Stimulated activated CD4-positive, alpha-beta T cell treated with anti-CD3 and anti-CD28 coated beads, TNF-alpha, amount 100 ng/mL, for 1 hour (primary cell): ENCODE measurements at places on chromosomes 6 and 20.

- DNase-seq = no peak
Observed at GRCh38 chr6:13425943-13426931, 61.2 kb downstream of the GFOD1 start.

DNA sequence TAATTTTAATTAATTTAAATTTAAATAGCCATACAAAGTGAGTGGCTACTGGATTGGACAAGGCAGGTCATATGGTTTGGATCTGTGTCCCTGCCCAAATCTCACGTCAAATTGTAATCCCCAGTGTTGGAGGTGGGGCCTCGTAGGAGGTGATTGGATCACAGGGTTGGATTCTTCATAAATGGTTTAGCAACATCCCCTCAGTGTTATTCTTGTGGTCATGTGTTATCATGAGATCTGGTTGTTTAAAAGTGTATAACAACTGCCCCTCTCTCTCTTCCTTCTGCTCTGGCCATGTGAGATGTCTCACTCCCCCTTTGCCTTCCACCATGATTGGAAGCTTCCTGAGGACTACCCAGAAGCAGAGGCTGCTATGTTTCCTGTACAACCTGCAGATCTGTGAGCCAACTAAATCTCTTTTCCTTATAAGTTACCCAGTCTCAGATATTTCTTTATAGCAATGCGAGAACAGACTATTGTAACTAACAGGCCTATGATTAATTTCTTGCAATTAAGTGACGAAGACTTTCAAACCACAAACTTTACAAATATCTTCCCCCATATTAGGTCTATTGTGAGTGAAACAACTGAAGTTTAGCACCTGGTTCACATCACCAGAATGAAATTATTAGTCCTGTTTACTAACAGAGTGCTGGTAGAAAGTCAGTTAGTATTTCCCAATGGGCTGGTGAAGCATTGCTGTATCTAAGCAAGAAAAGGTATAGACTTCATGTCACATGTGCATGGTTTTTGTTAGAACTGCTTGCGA lies 60.0 kb upstream of the TNFAIP3 start:
- DNase-seq = no peak

- DNase-seq = no peak
Observed at GRCh38 chr20:60863548-60863947, 388.5 kb upstream of the CDH4 start.

DNA sequence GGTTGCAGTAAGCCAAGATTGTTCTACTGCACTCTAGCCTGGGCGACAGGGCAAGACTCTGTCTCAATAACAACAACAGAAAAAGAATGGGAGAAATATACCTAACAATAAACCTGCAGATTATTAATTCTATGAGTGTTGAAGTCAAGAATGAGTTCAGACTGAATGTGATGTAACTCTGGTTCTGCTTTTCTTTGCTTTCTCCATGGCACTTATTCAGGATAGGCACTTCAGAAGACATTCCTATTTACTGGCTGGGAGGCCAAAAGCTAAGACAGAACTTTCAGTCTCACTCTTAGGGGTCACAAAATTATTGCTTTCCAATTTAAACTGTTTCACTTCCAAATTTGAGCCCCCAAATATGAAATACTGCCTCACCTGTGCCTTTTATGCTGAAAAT lies 15.7 kb upstream of the PRIM2 start:
- DNase-seq = no peak

DNA sequence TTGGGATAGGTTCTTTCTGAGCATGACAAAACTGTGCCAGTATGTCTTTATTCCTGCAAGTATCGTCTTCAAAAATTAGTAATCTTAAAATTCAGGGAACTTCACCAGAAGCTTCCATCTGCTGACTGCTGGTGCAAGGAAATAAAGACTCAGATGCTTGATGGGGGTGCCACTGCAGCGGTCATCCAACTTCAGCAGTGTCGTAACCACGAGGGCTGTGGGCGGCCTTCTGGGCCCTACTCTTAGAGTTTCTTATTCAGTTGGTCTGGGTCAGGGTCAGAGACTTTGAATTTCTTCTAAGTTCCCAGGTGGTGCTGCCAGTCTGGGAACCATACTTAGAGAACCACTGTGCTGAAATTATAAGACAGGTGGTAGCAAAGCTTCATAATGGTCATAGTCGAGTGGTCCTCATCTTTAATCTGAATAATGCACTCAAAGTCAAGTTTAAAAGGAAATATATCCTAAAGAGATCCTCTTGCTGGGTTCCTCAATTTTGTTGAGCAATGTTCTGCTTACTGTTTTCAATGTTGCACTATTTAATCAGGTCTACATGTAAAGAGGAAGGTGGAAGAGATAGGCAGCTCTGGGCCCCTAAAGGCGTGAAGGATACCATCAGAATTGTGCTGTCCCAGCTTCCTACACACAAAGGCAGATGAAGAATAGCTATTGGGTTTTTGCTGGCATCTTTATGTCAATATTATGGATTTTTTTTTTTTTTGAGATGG lies 165.4 kb upstream of the GMDS start:
- DNase-seq = no peak

- DNase-seq = no peak
Observed at GRCh38 chr6:79468587-79468986, 68.6 kb downstream of the LCA5 start.

DNA sequence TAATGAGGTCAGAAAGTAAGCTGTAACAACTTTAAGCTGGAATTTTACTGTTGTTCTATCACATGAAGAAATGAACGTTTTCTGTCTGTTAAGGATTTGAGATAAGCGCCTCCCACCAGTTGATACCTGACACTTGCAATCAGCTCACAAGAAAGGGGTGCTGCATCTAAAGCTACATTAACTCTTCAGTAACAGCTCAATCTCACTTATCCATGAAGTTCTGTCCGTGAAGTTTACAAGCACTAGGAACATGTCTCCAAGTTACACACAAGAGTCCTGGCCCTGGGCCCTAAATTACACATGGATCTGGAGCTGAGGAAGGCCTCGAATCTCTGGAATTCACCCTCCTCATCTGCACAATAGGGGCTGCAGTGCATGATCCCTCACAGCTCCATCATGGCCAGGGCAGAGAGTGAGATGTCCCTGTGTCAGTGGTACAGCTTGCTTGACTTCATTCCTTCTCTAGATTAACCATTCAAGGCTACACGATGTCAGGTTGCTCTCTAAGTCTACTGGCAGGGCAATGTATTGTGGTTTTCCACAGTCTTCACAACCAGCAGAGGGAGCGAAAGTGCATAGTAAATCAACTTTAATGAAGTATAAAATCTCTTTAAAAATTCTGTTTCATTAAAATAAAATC lies 182.4 kb upstream of the MCHR2 start:
- no peak for DNase-seq

DNA sequence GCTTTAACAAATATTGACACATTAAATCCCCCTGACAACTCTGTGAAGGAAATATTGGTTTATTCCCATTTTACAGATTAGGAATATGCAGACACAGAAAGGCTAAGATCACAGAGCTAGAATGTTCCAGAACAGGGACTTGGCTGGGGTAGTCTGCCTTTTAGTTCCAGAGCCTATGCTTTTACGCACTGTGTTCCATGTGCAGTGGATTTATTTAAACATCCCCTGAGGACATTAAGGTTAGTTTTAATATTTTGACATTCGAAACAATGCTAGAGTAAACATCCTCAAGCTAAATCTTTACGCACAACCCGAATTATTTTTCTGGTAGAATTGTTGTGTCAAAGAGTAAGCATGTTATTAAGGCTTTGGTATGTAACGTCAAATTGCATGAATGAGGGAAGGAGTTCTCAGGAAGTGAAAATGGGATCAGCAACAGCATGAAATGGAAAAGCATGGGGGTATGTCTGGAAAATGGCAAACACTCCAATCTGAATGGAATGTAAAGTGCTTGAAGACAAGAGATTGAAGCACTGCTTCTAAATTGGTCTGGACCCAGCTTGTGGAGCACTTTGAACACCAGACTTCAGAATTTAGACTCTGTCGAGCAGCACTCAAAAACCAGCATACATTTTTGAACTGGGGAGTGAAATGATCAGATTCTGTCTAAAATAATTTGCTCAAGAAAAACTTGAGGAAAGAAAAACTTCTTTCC lies 429.9 kb downstream of the CD83 start:
- no peak for DNase-seq

- DNase-seq = no peak
Observed at GRCh38 chr20:16124911-16125776, 448.1 kb downstream of the KIF16B start.

- DNase-seq = no peak
Observed at GRCh38 chr20:61514805-61515505, 262.9 kb downstream of the CDH4 start.

DNA sequence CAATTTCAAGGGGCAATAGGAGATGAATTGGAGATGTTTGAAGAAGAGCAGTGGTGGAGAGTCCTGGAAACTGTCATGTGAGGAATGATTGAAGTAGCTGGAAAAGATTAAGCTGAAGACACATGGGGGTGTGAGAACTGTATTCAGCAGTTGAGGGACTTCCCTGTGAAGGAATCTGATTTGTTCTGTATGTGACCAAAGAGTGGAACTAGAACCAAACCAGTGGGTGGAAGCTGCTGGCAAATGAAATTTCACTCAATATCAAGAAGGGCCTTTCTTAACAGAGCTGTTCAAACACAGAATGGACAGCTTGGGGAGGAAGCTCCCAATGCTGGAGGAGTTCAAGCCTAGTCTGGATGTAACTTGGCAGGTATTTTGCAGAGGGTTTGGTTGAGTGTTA lies 21.3 kb downstream of the SEC23B start:
- DNase-seq = no peak

DNA sequence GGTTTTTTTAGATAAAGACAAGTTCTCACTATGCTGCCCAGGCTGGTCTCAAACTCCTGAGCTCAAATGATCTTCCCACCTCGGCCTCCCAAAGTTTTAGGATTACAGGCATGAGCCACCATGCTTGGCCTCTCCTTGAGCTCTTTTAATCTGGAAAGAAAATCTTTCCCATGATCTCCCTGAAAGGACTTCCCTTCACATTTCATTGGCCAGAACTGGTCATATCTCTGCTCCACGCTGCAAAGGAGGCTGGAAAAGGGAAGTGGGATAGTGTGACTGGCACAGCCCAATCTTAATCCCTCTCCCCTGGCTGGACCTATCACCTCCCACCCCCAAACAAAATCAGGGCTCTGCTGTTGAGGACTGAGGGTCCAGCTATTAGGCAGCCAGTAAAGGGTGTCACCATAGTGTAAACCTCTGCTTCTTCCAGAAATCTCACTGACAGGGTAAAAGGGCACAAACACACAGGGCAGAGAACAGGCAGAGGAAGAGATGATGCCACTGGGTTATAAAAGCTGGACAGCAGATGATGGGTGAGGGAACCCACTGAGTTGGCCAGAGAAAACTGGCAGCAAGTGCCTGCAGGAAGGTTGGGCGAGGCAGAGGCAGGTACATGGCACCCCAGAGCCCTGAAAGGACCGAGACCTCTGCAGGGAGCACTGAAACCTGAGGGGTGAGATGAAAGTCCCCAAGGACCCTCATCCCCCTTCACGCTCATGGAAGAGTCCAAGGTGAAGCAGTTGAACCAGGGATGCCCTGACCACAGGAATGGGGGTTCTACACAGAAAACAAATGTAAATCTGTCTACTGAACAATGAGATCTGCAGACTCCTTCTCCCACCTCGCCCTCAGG lies 83.1 kb upstream of the PTPN1 start:
- DNase-seq = no peak

GRCh38 chr6:51578362-51578761 lies 509.1 kb downstream of the PKHD1 start:
- DNase-seq = no peak

DNA sequence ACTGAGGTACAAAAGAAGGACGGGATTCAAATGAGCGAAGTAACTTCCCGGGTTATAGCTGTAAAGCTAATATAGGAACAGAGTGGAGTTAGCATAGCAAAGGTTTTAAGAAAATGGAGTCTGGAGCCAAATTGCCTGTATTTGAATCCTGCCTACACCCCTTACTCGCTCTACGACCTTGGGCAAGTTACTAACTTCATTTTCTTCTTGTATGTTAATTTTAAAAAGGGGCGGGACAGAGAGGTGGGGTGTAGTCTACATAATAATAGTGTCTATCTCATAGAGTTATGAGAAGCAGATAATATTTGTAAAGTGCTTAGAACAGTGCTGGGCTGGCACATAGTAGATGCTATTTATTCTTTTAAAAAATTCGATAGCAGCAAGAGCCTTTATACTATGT lies 705 bp downstream of the ZSCAN23 start:
- no peak for DNase-seq

- no peak for DNase-seq
Observed at GRCh38 chr6:135141728-135142127, 39.4 kb upstream of the MYB start.

- DNase-seq = no peak
Observed at GRCh38 chr20:61112515-61112914, 139.5 kb upstream of the CDH4 start.

DNA sequence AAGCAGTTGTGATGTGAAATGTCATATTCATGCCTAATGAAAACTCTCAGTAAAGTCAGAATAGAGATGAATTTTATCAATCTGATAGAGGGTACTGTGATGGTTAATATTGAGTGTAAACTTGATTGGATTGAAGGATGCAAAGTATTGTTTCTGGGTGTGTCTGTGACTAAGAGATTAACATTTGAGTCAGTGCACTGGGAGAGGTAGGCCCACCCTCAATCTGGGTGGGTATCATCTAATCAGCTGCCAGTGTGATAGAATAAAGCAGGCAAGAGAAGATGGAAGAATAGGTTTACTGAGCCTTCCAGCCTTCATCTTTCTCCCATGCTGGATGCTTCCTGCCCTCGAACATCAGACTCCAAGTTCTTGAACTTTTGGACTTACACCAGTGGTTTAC lies 124.3 kb downstream of the CENPW start:
- no peak for DNase-seq
